MG63 (cell line): ENCODE measurements at places on chromosomes 13 and 19.

DNA sequence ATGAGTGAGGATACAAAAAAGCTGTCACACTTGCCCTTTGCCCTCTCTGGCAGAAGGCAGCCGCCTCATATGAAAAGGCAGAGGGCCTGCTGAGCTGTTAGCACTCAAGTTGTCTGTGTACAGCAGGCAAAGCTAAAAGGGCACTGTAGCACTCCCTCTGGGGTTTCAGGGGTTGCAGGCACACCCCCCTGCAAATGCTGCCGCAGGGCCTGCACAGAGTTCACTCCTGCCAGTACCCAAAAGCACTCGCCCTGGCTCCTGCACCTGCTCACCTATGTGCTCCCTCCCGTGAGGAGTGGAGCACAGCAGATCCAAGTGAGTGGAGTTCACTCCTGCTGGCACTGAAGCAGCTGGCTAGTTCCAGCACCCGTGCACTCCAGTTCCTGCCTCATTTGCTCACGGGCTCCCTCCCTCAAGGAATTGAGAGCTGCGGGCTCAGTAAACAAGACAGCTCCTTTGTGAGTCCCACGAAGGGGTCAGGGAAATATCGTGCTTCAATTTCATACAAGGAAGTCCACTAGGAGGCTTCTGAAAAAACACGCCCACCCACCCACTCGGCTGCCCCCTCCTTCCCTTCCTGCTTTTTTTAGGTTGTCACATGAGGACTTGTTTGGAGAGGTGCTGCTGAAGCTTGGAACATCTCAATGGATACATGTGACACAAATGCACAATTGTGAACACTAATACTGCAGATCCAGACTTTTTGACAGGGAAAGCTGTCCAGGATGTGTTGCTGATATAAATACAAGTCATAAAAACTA lies 9.9 kb upstream of the RCBTB2 start:
- no peak for DNase-seq

DNA sequence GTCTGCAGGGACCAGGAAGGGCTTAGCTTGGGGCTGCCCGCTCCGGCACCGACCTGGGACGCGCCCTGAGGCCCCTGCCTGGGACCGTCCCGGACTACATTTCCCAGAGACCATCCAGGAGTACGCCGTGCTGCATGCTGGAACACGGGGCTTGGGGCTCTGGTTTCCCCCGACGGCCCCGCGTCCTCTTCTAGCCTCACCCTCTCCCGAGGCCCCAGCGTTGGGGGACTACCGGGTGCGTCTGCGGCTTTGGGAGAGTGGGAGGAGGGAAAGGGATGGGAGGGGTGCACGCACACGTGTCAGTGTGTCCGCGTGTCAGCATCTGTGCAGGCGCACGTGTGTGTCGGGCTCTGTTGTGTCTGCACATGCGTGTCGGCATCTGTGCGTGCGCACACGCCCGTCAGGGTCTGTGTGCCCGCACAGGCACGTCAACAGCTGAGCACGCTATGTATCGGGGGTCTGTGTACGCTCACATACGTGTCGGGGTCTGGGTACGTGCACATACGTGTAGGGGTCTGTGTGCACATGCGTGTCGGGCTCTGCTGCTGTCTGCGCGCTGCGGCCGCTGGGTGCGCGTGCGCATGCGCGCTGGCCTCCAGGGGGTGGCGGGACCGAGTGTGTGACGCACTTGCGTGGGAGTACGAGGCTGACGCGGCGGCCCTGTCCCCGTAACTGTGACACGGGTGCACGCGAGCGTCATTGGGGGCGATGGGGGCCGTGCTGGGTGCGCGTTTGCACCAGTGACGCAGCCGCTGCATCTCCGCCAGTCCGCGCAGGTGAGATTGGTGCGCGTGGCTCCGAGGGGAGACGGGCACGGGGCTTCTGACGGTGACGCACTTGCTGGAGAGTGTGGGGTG lies at the start of gene ZNF331:
Gene ZNF331 (plus strand): TSS at position 625 of the 857 bp plus-strand sequence. CDS start 31,232 bp downstream, outside the sequence.
- DNase-seq: peak; percentile 60

- no peak for DNase-seq
Measured at GRCh38 chr13:112819111-112819510, 129.3 kb downstream of the ATP11A start.

- DNase-seq: no peak
Measured at GRCh38 chr19:46524308-46524707, 28.6 kb upstream of the PNMA8B start.

DNA sequence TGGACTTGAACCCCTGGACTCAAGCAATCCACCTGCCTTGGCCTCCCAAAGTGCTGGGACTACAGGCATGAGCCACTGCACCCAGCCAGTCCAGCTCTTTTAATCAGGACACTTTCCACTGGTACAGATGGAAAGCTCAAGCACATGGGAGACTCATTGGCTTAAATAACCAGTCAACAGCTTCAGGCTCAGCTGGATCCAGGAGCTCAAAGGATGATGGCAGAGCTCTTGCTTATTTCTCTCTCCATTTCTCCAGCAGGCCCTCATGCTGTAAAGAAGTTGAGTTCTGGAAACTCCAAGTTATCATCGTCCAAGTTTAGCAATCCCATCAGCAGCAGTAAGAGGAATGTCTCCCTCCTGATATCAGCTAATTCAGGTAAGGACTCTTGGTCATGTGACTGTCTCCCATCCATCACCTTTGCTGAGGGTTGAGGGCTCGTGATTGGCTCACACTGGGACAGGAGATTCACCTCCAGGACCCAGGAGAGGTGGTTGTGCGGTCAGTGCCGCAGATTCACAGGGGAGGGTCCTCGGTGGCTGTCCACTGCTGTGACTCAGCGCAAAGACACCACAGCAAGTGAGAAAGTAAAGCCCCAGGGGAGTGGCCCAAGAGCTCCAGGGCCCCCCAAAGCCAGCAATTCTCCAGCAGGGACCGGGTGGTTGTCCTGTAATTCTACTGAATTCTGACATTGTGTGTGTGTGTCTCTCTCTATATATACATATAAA lies 5.1 kb downstream of the CCL25 start:
- DNase-seq: no peak

GRCh38 chr13:94408314-94409036 lies 71.0 kb downstream of the DCT start:
- DNase-seq: no peak

- DNase-seq: no peak
Measured at GRCh38 chr13:79528356-79528755, 47.4 kb downstream of the NDFIP2 start.

GRCh38 chr13:95019886-95020285 lies 281.4 kb downstream of the ABCC4 start:
- no peak for DNase-seq

GRCh38 chr13:20991741-20992520 lies 69.5 kb downstream of the LATS2 start:
- DNase-seq: no peak

DNA sequence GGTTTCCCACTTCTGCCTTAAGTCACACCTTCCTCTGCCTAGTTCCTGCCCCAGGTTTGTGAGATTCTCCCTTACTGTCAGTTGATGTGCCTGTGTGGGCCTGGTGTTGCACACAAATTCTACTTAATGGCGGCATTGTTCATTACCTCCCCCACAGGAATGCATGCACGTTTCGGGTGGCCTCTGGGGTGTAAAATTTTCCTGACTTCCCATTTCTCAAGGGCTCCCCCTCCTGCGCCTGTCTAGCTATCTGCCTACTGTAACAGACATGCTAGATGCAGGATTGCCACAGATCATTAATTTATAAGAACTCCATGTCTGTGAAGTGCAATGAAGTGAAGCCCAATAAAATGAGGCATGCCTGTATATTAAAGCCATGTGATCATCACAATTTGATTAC lies 1466.3 kb downstream of the PCDH9 start:
- no peak for DNase-seq

GRCh38 chr19:46134527-46134926 lies 10.0 kb upstream of the IGFL3 start:
- no peak for DNase-seq

GRCh38 chr13:39038569-39039030 lies 344 bp downstream of the NHLRC3 start:
- peak; percentile 24 for DNase-seq

DNA sequence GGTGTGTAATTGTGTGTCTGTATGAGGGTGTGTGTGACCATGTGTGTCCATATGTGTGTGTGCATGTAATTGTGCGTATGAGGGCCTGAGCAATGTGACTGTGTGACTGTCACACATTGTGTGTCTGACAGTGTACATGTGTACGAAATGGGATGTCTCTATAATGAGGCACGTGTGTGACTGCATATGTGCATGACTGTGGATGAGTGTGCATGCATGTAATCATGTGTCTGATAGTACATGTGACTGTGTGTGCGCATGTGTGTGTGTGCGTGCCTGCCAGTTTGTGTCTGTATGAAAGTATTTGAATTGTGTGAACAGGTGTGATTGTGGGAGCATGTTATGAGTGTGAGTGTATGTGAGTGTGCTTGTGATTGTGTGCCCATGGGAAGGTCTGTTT lies 2.2 kb upstream of the ACSBG2 start:
- DNase-seq: no peak

GRCh38 chr13:21139374-21139773 lies 37.0 kb downstream of the SKA3 start:
- DNase-seq: no peak

DNA sequence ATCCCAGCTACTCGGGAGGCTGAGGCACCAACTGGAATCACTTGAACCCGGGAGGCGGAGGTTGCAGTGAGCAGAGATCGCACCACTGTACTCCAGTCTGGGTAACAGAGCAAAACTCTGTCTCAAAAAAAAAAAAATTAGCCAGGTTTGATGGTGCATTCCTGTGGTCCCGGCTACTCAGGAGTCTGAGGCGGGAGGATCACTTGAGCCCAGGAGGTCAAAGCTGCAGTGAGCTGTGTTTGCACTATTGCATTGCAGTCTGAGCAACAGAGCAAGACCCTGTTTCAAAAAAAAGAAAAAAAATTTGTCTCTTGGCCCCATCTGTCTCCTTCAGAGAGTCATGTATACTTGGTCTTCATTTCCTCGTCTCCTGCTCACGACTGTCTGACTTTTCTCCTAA lies 1.6 kb downstream of the CCDC97 start:
- DNase-seq: no peak

GRCh38 chr13:36819739-36820090 lies 693 bp downstream of the RFXAP start:
- peak; percentile 38 for DNase-seq
